ENCODE measurements at places on chromosomes 6 and 20.

DNA sequence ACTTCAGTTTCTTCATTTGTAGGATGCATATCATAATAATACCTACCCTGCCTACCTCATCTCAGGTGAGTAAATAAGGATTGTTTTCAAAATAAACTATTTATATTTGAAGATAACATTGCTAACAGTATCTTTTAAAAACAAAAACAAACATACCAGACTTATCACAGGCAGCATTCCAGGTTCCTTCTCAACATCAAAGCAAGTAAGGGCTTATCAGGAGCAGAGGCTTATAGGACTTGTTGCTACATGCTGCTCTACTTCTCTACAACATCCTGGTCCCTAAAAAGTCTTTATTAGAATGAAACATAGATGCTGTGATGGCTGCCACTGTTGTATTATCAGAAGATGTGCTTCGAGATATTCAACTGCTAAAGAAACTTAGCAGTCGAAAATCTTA is 149.2 kb upstream of the PRDM1 start:
- DNase-seq, result no peak

DNA sequence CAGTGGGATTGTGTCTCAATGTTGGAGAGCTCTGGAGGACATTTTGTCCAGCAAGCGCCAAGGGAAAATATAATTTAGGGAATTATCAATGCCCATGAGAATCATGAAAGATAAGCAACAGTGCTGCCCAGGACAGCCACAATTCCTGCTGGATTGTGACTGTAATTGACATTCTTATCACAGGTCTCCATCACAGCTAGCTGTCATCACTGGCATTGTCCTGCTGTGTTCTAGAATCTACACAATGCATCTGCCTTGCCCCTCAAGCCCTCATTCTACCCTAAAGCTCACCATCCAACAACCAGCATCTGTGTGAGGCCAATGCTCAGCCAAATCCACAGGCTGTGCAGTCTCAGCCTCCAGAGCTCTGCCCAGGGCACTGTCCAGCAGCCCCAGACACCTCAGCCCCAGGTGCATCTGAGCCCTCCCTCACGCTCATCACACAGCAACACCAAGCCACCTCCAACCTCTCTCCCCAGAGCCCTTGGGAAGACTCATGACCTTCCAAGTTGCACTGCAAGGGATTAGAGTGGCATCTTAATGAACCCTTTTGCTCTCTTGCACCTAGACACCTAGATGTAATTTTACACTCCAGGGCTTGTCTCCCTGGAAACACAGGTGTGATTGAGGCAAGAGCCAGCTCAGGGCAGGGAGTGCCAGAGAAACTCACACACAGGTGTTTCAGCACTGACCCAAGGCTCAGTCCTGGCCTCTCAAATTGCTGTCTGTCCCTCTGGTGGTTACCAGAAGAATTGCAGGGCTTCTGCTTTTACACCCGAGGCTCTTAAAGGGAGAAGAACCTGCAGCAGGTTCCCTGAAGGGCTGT is 85.2 kb upstream of the PHACTR3 start:
- no peak for DNase-seq

DNA sequence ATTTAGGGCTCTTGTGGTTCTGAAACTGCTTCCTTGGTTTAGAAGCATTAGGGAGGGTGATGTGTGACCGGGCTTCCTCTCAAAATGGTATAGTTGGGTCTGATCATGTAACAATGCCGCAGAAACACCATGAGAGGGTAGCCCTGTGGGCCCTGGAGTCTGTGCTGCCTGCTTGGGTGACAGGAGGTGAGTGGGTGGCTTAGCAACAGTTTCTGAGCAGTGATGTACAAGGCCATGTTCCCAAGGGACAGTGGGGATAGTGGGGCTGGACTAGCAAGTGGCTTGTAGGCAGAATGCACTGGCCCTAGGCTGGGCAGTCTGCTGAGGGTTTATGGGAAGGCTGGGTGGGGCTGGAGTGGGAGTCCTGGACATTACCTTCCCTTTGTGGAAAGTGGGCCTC is 106.9 kb upstream of the MYL9 start:
- no peak for DNase-seq

- no peak for DNase-seq
Measured at GRCh38 chr6:167826896-167827582, at the start of gene AFDN. AFDN (plus strand) TSS chr6:167826911; CDS start chr6:167827133, 222 bp downstream.

- no peak for DNase-seq
Measured at GRCh38 chr20:1388741-1389483, 3.9 kb downstream of the FKBP1A start.

DNA sequence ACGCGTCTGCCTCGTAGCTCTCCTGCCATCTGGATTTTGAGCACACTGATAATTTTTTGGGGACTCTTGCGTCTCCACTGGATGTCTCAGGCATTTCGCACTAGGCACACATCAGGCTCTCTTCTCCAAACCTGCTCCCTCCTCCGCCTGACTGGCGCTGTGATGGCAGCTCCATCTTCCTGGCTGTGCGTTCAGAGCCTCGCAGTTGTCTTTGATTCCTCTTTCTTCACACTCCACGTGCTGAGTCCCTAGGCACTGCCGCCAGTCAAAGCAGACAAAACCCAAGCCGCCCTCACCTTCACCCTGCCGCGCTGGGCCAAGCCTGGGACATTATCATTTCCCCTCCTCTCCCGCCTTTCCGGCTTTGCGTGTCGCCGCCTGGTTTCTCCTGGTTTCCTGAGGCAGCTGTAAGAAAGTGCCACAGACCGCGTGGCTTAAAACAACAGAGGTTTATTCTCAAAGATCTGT is 778 bp downstream of the PSMG4 start:
- peak; percentile 18 for DNase-seq

DNA sequence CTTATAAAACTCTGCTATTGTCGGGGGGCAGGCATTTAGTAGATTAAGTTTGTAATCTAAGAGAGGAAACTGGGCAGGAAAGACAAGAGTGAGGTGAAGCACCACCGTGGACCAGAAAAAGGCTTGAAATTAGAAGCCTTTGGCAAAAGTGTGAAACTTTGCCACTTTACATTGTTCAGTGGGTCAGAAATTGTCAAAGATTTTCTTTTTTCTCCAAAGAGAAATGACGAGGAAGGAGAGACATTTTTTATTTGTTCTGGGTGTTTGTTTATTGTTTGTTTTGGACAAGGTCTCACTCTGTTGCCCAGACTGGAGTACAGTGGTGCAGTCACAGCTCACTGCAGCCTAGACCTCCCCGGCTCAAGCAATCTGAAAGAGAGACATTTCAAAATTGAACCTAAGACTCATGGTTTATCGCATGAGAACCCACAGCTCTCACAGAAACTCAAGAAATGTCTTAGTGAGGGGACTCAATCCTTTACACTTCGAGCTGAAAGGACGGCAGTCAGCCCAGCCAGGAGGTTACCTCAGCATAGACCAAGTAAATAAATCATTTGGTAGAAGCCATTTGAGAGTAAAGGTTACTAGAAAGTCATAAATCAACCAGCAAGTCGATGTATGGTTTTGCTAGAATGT is 262.8 kb upstream of the TAB2 start:
- DNase-seq, result no peak

GRCh38 chr6:131122516-131122915 is 12.8 kb upstream of the AKAP7 start:
- no peak for DNase-seq

DNA sequence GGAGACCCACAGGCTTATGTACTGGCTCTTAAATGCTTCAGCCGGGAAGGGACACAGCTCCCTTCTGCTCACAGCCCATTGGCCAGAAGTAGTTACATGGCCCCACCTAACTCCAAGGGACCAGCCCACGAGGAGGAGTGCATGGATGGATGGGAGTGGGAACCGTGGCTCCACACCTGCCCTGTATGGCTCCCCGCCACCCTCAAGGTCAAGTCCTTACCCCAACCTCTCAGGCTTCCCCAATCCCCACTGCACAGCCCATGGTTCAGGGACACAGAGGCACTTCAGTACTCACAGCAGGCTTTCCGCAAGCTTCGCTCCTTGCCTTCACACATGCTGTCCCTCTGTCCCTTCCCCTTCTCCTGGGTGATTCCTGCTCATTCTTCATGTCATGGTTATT is 137.9 kb upstream of the KCNG1 start:
- DNase-seq, result no peak

DNA sequence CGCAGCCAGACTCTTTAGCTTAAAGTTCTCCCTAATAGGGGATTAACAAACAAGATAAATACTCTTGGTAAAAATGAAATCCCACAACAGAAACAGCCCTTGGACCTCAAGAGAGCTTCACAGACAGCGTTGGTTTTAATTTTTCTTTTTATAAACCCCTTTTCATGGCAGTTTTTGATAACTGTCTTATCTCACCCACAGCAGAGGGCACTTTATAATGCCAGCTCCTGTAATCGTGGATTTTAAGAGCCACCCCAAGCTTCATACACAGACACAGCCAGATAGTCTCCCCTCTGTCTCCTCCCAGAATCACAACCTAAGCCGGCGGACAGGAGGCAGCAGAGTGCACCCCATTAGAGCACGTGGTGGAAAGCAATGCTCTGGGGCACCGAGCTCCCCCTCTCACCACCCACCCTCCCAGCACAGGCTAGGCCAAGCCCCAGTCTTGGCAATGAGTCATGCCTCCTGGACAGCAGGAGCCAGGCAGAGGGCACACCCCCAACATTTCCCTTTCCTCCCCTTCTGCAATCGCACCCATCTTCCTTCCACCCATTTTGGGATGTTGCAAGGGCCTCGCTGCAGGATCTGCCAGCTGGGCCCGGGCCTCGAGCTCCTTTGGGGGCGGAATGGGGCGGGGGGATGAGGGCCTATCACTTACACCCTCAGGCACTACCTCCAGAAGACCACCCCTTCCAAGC is 2.4 kb downstream of the JAG1 start:
- no peak for DNase-seq

- no peak for DNase-seq
Measured at GRCh38 chr20:3923818-3924217, 34.6 kb downstream of the PANK2 start.

- no peak for DNase-seq
Measured at GRCh38 chr6:14066782-14067406, 50.7 kb upstream of the CD83 start.

- no peak for DNase-seq
Measured at GRCh38 chr6:153096792-153097191, 34.3 kb downstream of the RGS17 start.

DNA sequence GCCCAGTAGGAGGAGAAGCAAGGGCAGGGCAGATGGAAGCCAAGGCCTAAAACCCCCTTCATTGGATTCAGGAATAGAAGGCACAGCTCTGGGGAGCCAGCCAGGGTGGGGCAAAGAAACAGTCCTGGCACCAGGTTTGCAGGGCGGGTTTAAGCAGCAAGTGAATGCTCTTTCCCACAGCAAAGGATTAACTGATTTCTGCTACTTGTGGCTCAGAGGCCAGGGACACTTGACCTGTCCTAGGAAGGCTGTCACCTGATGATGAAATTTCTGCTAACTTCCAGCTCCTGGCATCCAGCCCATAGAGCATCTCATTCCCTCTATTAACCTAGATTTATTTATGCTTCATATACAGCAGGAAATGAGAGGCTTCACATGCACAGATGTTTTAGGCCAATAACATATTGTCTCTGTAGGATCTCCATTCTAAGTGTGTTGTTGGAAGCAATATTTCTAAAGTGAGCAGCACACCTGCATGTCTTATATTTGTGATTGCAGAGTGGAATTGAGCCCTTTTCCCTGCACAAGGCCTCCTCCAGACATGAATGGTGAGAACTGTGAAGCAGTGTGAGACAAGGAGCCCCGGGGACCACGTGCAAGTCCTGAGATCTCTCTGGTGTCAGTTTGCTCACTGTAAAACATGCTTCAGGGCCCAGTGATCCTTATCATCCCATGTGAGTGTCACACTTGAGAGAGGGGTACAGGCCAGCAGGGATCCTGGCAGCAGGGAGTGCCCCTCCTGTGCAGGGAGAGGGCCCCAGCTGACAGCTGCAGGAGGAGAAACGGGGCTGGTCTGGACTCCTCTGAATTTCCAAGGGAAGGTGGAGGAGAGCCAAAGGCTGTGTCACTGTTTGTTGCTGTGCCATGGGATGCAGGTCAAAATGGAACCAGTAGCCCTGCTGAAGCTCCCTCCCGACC is 41.1 kb upstream of the CST5 start:
- DNase-seq, result no peak

GRCh38 chr6:33189625-33190448 is 2.4 kb downstream of the COL11A2 start:
- no peak for DNase-seq

DNA sequence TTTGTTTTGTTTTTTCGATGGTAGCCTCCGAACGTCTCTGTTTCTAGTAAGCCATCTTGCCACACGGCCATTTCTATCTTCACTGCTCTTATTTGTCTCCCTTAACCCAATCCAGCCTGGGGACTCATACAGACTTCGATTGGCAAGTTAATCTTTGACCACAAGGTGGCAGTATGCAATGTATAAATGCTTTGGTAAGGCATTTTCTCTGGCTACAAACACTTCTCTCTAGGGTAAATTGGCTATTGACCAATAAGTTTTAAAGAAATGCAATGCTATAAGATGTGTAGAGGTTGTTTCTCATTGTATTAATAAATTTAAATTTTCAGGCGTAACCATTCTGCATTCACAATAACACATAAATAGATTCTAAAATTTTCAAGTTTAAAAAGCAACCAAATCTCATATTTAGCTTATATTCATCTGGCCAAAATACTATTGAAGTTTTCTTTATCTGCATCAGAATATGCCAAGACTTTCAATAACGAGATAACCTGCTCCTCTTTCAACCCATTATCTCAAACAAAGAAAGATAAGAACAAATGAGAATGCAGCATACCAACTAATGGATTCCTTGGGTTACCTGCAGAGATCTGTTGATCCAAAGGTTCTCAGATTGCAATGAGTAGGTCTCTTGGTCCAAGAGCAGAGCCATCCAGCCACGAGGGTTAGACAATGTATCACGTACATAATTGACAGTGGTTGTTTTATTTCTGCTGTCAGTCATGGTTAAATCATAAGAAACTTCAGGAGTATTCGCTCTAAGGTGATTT is 231.9 kb downstream of the PKHD1 start:
- DNase-seq, result no peak

GRCh38 chr20:10649080-10649796 is 24.6 kb downstream of the JAG1 start:
- no peak for DNase-seq

- DNase-seq, result peak; percentile 65
Measured at GRCh38 chr6:27836783-27837624, 75.2 kb downstream of the OR2B2 start.

- DNase-seq, result no peak
Measured at GRCh38 chr6:26131618-26132017, 44.4 kb downstream of the HFE start.

All from T-cell (primary cell).